ENCODE measurements at places on chromosomes 3 and 15.

- no peak for DNase-seq
Observed at GRCh38 chr15:78224023-78224411, 10.3 kb downstream of the ACSBG1 start.

DNA sequence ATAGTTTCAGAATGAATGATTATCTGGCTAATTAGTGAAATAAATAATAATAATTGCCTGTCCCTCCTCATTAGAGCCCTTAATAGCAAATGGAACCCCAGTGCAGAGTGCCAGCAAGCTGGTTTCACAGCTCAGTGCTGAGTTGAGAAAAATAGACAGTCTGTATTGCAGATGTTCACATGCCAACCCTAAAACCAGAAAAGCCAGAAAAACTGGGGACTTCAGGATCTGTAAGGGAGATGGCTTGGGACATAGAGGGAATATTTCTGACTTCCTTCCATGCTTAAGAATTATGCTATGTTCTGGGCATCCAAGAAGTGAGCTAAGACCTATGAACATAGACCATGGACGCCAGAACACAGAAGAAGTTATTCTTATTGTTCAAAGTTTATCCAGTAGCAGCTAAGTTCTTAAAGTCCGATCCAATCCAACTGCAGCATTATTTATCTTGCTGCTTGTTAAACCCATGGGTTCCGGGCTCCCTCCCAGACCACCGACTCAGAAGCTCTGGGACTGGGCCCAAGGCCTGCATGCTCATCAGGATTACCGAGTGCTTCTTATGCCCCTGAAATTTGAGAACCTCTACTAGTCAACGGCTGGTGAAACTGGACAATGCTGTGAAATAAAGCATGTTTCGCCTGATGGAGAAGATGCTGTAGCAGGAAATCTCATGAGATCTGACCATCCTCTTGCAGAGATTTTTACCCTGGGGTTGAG, 158.3 kb downstream of the FOXB1 start:
- no peak for DNase-seq

- DNase-seq: peak; percentile 61
Observed at GRCh38 chr3:186967686-186968085, 37.4 kb downstream of the ST6GAL1 start.

DNA sequence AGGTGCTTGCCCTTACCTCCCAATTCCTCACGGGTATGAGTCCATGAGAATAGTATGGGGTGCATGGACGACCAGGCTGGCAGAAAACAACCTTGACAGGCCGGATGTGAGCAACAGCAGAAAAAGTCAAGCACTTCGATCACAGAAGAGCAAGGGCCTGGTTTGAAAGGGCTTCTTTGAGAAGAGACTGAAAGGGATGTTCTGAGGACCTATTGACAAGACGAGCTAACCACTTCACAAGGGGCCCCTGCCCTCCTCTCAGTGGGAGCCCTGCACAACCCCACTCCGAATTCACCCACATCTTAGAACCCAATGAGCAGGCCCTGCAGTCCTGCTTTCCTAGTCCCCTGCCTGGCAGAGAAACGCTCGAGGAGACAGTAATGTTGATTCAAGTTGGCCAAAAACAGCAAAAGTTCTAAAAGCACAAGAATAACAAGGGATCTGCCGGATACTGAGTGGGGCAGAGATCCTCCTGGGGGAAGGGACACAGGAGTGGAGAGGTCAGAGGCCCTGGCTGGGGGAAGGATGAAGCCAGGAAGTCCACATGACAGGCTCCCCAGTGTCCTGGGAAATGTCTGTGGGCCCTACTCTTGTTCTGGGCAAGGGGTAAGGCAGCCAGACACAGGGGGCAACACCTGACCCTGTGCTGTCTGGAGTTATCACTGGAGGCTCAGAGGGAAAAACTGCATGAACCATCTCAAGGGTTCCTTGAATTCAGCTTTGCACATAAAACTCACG, 14.8 kb upstream of the CX3CR1 start:
- no peak for DNase-seq

- DNase-seq: no peak
Observed at GRCh38 chr3:144364737-144365136, 393.1 kb downstream of the DIPK2A start.

DNA sequence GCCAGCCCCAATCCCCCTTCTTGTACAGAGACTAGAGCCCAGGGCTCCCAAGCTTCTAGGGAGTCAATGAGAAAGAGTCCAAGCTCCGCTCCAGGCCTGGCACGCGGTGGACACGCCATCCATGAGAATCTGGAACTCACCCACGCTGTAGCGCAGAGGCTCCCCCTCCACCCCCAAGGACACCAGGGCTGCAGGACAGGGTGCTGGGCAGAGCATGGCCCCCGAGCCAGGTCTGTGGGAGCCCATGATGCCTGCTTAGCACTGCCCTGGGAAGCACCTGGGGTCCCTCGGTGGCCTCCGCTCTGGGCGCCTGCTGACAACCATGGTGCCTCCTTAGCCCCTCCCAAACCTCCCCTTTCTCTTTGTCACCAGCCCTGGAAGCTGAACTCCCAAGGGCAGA, 28.5 kb downstream of the ACSBG1 start:
- DNase-seq: no peak

Measured in left ventricle myocardium superior (tissue), 1 donor.